Aorta (tissue), 5 donors: ENCODE measurements at places on chromosomes 4 and X.

- DNase-seq = no peak
Observed at GRCh38 chr4:17535906-17536305, 20.9 kb downstream of the CLRN2 start.

GRCh38 chrX:20382518-20383297, 116.0 kb upstream of the RPS6KA3 start:
- DNase-seq = no peak

GRCh38 chr4:17787315-17787714, 5.9 kb upstream of the FAM184B start:
- DNase-seq = no peak

DNA sequence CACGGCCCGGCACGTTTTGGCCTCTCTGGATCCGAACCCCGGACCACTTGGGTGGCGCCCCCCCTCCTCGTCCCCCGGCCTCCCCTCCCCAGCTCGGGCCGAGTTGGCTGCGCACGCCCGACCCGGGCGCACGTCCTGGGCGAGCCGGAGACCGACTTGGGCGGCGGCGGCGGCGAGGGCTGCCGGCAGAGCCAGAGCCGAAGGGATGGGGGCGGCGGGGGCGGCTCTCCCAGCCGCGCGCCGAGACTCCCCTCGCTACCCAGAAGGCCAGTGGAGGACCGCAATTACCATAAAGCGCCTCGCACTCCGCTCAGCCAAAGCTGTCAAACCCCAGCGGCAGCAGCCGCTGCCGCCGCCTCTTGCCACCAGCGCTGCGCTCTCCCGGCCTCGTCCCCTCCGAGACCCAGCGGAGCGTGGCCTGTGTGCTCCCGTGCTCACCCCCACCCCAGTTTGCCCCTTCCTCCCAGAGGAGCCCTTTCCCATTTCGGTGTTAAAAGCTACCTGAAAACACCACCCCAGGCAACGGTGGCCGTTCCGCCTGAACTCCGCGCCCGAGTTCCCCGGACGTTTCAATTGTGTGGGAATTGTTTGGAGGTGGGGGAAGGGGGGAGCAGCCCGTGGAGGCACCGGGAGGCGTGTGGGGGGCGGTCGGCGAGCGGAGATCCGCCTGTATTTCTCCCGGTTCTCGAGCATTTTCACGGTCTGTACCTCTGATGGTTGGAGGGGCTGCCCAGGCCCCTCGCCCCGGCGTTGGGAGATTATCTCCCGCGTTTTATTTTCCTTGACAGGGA, 701 bp upstream of the BCOR start:
- DNase-seq = no peak

DNA sequence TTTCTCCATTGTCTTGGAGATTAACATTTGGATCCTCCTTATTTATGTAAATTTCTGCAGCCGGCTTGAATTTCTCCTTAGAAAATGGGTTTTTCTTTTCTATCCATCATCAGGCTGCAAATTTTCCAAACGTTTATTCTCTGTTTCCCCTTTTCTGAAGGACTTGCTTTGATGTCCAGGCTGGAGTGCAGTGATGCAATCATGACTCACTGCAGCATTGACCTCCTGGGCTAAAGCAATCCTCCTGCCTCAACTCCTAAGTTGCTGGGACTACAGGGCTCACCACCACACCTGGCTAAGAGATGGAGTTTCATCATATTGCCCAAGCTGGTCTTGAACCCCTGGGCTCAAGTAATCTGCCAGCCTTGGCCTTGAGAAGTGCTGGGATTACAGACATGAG, 144.0 kb upstream of the ZXDB start:
- DNase-seq = no peak
